ENCODE measurements at places on chromosomes 6 and 20.

DNA sequence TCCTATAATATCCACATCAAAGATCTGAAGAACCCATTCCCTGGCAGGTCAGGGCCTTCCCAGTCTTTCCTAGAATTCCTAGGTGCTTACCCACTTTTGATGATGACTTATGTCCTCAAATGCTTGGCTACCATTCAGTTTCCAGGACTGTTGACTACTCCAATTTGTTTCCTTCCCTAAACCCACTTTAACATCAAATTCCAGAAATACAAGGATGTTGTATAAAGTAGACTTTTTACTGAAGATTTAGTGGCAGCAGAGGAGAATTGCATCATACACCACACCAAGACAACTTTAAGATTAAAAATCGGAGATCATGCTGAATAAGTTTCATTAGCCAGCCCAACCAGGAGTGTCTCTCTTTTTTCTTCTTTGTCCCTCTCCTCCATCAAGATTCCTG is 203.3 kb upstream of the LAMP5 start:
- no peak for DNase-seq

GRCh38 chr6:16320533-16321340 is 82.3 kb downstream of the GMPR start:
- DNase-seq: no peak

DNA sequence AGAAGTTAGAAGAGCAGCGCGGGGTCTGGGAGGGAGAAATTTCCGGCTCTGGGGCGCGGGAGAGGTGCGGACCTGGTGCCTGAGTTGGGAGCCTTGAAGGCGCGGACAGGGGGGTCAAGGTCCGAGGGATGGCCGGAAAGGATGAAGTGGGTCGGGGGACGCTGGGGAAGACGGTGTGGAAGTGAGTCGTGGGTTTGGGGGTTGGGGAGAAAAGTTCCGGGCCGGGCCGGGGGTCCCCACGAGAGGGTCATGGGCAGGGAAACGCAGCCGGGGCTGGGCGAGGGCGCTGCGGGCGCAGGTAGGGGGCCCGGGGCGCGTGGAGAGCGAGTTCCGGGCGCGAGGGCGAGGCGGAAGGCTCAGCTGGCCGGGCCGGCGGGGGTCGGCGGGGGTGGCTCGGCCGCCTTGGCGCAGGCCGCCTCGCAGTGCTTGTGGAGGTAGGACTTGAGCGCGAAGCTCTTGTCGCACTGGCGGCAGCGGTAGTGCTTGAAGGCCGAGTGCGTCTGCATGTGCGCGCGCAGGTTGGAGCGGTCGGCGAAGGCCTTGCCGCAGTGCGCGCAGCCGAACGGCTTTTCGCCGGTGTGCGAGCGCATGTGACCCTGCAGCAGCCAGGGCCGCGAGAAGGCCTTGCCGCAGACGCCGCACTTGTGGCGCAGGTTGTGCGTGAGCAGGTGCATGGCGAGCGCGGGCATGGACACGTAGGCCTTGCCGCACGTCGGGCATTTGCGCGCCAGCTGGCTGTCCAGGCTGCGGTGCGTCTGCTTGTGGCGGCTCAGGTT is 10.5 kb upstream of the SRXN1 start:
- DNase-seq: no peak

- DNase-seq: no peak
Measured at GRCh38 chr6:165834613-165835259, 171.7 kb upstream of the PDE10A start.

DNA sequence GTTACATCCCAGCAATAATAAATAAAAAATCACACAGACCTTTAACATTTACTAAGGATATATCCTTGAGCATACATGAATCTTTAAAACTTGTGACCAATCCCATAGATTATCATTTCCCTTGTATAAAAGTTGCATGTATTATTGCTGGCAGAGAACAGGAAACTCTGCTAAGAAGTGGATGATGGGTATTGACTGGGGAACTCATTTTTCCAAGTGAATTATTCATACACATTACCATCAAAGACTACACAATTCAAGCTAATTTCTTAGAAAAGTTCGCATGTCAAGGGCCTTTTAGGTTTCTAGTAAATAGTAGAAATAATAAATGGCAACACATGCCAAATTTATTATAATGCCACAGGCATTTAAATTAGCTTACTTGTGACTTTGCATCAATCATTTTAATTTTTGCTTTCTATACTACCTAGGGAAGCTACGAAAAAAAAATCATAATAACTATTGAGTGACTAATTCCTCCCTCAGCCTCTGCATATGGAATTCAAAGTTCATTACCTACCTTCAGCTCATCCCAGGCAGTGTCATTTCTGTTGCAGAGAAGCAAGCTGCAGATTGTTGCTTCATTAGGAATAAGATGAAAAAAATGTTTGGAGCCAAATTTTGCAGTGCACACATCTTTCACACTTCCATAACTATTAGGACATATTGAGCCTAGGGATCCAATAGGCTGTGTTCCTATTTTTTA is 25.8 kb downstream of the MKKS start:
- no peak for DNase-seq

DNA sequence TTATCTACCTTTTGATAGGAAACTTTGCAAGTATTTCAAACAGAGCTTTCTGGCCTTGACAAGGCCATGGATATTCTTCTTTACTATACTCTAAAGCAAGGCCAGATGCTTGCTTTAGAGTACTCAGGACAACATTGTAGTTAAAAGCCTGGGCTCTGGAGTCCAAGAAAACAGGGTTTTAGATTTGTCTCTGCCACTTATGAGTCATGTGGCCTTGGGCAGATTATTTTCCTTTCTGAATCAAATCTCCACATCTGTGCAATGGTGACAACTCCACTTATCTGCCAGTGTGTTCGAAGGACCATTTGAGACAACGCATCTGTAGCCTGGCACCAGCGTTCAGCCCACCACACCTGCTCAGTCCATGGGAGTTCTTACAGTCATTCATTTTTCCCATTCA is 265.9 kb upstream of the RIN2 start:
- no peak for DNase-seq

DNA sequence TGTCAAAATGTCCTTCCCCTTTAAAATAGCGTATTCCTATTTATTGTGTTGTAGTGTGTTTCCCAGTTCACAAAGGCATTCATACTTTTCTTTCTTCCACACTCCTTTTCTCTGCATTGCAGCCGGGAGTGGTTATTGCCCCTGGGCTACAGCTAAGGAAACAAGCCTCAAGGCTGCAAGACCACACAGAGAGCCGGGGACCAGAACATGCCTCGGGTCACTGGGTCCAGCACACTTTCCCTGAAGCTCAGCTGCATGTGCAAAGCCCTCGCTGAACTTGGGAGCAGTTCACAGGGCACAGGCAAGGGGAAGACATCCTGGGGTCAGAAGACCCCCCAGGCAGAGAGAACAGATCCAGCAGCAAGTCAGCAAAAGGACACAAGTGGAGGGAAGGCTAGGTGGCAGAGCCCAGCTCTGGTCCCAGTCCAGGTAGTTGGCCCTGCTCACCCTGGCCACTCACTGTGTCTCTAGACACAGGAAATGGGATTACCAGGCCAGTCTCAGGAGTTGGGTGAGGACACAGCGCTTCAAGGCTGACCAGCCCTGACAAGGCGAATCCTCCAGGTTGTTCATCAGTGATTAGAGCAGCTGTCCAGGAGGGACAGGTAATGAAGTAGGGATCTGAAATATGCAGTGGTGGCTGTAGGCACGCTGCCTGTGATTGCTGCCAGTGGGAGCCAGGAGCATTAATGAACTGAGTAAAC is 118.2 kb downstream of the CD83 start:
- no peak for DNase-seq

GRCh38 chr6:136113736-136114173 is 136.4 kb downstream of the MTFR2 start:
- DNase-seq: no peak

DNA sequence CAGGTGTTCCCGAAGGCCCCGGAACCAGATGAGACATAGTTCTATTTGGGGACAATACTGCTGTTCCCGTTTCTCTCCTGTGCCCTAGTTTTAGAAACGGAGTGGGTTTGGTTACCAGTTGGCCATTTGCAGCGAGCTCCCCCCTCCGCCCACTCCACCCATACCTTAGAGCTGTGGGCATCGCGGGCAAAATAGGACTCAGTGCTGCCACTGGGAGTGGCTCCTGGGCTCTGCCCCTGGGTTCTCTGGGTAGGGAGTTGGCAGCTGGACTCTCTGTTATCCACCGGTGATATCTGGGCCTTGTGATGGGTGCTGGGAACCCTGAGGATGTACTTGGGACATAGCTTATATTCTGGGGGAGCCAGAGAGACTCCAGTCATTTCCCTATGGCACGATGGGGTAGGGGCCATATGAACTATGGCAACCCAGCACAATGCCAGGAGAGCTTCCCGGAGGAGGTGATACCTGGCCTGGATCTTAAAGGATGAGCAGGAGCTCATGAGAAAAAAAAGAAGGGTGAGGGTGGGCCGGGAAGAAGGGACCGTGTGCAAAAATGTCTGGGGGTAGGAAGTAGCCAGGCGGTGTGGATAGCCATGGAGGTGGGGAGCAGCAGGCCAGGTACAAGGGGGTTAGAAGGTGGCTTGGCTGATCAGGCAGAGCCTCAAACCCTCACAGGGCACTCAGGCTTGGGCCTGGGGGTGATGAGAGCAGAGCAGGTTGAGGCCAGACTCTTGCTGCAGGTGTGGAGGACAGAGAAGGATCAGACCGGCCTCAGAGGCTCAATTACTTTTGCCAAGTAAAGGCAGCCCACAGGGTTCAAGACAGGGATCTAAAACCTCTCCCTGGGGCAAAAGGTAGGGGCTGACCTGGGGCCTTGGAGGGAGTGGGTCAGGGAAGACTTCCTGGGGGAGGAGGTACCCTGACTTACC is 9.6 kb downstream of the SRC start:
- DNase-seq: no peak

DNA sequence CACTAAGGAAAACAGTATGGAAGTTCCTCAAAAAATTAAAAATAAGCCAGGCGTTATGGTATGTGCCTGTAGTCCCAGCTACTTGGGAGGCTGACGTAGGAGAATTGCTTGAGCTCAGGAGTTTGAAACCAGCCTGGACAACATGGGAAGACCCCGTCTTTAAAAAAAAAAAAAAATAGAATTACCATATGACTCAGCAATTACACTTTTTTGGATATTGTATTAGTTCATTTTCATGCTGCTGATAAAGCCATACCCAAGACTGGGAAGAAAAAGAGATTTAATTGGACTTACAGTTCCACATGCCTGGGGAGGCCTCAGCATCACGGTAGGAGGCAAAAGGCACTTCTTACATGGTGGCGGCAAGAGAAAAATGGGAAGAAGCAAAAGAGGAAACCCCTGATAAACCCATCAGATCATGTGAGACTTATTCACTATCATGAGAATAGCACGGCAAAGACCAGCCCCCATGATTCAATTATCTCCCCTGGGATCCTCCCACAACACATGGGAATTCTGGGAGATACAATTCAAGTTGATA is 10.8 kb upstream of the SMIM29 start:
- DNase-seq: no peak

DNA sequence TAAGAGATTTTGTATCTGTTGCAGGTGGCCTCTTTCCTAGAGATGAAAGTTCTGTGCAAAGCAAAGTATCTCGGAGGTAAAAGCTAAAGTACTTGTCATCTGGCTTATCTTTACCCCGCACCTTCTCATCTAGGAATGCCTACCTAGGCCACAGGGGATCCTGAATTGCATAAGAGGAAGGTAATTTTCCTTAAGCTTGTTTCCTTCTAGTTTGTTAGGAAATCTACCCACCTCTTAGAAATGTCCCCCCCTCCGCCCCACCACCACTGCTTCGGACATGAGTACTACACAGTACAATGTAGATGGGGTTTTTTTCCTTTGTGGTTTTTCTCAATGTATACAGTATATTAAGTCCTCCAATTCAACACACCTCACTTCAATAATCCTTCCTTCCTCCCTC is 21.5 kb downstream of the FOXC1 start:
- no peak for DNase-seq

- DNase-seq: no peak
Measured at GRCh38 chr6:152268846-152269442, 368.2 kb downstream of the SYNE1 start.

DNA sequence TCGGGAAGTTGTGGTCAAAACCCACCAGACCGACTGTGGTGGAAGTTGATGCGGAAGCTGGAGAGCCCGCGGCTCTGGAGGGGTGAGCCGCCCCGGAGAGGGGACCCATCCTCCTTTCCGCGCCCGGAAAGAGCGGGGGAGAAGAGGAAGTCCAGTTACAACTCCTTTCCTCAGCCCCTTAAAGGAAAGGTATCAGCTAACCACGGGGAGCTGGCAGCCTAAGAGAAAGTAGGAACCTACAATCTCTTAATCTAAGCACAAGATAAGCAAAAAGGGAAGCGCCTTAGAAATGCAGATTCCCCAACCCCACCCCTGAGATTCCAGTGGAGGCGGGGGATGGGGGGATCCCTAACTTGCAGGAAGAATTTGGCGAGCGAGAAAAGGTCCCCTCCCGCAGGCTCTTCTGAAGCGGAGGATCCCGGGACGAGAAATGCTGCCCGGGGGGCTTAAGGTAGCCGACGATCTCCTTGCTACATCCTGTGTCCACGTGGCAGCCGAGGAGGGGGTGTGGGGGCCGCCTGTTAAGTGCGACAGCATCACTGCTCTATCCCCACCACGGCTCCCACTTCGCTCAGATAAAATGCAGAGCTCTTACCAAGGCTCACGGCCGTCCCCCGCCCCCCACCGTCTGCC is 87.5 kb downstream of the ZFP64 start:
- peak; percentile 14 for DNase-seq

DNA sequence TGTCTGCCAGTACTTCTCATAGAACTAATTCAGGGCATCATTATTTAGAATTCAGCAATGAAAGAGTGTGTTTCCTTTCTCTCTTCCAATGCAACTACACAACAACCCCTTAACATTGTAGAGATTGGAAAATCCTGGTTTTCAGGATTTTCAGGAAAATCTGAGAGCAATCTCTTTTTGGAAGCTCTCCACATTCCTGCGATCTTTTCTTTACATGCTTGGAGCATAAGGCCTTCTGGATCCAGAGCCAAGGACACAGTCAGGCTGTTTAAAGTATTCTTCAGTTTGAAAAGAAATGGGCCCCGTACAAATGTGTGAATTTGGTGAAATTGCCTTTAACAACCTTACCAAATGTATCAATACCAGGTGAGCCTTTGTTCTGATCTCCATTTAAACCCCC is 469.7 kb downstream of the PKHD1 start:
- no peak for DNase-seq

- no peak for DNase-seq
Measured at GRCh38 chr6:5782783-5783547, 223.8 kb downstream of the NRN1 start.

- no peak for DNase-seq
Measured at GRCh38 chr6:108968325-108969316, 120.4 kb downstream of the ARMC2 start.

- DNase-seq: no peak
Measured at GRCh38 chr20:18971121-18971520, 157.5 kb downstream of the SCP2D1 start.

DNA sequence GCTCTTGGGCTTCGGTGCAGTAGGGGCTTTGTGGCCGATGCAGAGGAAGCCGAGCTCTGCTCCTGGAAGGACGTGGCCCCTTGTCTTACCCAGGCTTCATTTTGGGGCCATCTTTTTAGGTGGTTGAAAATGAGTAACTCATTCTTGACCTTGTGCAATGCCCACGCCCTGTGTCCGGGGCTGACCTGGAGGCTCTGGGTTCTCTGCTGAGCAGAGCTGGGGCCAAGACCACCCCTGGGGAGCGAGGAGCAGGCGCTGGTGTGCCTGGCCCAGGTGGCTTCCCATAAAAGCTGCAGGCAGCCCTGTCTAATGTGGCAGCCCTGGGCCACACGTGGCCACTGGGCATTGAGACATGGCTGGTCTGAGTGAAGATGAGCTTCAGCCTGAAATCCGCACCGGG is 25.7 kb downstream of the NTSR1 start:
- DNase-seq: no peak
